ENCODE measurements at places on chromosomes 5 and 9.

- no peak for DNase-seq
Measured at GRCh38 chr5:132497488-132497997, 7.0 kb upstream of the IRF1 start.

DNA sequence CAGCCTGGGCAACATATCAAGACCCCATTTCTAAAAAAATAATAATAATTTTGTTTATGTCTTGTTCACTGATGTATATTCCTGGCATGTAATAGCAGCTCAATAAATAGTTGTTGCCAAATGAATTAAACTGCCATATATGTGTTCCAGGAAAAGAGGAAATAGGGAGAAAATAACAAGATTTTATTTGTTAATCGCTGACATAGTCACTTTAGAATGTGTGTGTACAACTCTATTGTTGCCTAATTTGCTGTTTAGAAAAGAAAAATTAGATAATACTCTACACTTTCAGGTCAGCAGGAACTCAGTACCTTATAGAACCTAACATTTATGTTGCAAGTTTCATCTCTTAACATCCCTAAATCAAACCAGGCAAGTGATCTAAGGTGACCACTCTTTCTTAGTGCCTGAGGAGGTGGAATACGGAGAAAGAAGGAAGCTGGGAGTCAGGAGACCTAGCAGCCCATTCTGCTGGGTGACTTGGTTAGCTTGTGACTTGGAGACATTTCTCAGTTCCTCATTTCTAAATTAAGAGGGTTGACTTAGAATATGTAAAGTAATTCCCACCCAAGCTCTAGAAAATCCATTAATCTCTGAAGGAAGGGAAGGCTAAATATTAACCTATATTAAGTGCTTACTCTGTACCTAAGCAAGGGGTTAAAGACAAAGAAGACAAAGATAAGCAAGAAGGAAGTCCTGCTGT is 110.3 kb upstream of the IQGAP2 start:
- DNase-seq: no peak

DNA sequence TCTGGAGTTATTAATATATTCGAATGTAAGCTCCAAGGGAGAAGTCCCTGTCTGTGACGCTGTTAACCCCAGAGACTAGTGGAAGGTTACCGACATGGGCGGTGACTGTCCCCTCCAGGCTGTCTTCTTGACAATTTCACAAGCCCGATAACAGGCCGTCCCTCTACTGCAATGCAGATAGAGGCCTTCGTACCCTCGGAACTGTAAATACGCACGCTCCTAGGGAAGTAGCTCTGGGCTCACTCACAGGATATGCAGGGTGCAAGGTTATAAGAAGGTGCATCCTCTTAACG is 680 bp upstream of the RFK start:
- no peak for DNase-seq

- no peak for DNase-seq
Measured at GRCh38 chr9:72038408-72038807, 22.0 kb downstream of the C9orf57 start.

- DNase-seq: no peak
Measured at GRCh38 chr5:92518318-92518904, 1062.6 kb downstream of the NR2F1-AS1 start.
